ENCODE measurements at places on chromosomes 7 and 10.

DNA sequence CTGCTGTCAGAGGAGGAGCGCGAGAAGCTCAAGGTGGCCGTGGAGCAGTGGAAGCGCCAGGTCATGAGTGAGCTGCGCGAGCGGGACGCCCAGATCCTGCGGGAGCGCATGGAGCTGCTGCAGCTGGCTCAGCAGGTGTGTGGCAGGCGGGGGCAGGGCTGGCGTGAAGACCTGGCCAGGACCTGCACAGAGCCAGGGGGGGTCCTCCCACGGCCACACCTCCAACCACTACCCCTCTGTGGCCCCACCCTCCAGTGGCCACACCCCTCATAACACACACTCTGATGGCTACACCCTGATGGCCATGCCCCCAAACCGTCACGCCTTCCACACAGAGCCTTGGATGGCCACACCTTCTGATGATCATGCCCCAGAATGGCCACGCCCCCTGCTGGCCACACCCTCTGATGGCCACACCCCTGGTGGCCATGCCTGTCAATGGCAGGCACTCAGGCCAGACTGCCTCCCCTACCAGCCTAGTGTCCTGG lies 23.4 kb upstream of the DPYSL4 start:
- DNase-seq: peak; percentile 30

DNA sequence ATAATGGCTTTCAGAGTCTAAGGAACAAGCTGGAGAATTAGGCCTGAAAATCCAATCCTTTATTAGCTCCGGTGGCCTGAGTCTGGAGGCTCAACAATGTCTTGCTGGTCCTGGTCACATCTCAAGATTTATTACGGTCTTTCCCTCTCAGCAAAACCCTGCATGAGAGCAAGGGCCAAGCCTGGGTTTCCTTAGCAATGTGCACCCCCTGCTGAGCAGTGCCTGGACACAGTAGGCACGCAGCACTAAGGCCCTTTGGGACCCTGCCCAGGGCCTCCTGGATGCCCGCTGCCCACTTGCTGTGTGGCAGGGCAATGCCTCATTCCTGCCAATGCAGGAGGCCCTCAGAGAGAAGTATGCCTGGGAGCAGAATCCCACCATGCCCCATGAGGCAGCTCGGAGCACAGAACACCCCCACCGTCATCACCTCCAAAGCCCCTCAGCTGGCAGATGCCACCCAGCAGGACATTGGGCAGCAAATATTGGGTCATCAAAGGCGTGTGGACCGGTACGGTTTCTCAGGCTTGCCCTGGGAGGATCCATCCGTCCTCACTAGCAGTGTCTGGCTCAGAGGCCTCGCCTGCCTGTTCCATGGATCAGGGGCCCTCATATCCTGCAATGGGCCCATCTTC lies 156.4 kb downstream of the OAT start:
- DNase-seq: no peak

DNA sequence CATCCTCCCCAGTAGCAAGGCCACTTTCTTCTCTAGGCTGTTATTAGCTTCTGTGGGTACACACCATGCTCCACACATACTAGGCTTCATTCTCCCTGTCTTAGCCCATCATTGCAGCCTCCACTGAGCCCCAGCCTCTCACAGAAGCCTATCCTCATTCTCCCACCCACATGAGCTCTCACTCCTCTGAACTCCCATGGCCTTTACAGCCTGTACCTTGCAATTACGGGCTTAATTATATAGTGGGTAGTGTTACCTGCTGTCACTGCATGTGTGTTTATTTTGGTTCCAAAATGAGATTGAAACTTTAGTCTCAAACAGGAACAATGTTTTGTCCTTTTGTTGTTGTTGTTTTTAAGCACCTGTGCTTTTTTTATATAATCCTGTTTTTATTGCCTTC lies 460.0 kb downstream of the KCNMA1 start:
- DNase-seq: no peak

DNA sequence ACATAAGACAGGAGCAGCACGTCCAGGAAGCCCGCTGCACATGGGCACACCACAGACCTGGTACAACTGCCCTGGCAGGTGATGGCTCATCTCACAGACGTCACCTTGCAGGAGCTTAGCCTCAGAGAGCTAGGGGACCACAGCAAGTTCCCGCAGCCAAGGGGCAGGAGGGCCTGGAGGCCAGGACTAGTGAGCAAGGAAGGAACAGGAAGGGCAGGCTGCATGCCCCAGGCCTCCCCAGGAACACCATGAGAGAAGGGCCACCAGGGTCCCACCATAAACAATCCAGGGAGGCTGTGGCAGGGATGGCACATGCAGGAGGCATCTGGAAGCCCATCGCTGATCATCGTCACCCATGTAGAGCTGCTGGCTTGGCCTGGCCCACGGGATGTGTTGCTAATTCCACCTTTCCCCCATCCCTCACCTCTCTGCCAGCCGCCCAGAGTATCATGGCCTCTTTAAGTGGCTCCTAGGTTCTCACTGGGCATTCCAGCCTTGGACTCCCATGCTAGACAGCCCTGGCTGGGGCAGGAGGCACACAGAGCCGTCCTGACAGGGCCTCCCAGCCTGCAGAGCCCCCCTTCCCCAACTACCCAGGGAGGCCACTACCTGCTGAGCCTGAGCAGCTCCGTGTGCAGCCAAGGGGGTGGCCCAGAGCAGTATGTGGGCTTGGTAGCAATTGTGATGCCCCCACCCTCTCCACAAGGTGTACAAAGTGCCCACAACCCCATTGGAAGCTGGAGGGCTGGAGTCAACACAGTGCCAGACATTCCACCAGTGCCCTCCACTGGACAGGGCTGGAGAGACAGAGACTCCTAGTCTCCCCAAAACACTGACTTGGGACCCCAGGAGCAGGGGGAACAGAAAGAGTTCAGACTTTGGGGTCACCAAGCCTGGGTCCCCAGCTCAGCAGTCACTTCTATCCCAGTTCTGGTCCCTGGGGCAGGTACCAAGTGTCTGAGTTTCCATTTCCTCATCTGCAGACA lies 35.5 kb downstream of the GRID1 start:
- DNase-seq: no peak

Measured in ELR (cell line).